ENCODE measurements at places on chromosomes 3 and 15.

GRCh38 chr15:71291723-71292122 is 176.5 kb downstream of the THSD4 start:
- no peaks in the 10 kb centered on the region for H3K27me3 ChIP-seq
- H3K36me3 ChIP-seq, result no peaks in the 10 kb centered on the region
- no peak overlapping the region for H3K27ac ChIP-seq

GRCh38 chr15:69953051-69953450 is 144.7 kb downstream of the TLE3 start:
- H3K27ac ChIP-seq, result no peak overlapping the region
- H3K4me1 ChIP-seq, result peaks cover 8% of the 10 kb centered on the region
- H3K27me3 ChIP-seq, result no peaks in the 10 kb centered on the region
- no peak for DNase-seq
- no peaks in the 10 kb centered on the region for H3K36me3 ChIP-seq

DNA sequence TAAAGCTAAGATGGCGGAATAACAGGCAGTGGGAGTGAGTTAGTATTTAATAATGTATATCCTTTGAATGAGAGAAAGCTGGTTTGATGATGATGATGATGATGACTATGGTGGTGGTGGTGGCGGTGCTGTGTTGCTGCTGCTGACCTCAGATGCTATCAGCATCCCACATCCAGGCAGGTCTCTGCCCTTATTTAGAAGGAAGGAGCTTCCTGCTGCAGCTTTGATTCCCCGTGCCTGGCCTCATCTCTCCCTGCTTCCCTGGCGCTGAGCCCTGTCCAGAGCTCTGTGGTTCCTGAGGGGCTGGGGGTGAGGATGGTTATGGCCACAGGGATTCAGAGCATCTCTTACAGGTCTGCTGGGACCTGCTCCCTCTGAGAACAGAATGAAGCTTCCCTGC is 73.1 kb downstream of the RAB11A start:
- no peak overlapping the region for H3K27ac ChIP-seq
- peaks cover 3% of the 10 kb centered on the region for H3K27me3 ChIP-seq
- H3K36me3 ChIP-seq, result no peaks in the 10 kb centered on the region
- no peaks in the 10 kb centered on the region for H3K4me1 ChIP-seq
- DNase-seq, result no peak

- H3K36me3 ChIP-seq, result peaks cover 21% of the 10 kb centered on the region
- no peaks in the 10 kb centered on the region for H3K27me3 ChIP-seq
- no peak for DNase-seq
- H3K4me1 ChIP-seq, result peaks cover 3% of the 10 kb centered on the region
Observed at GRCh38 chr3:134350861-134351311, 23.4 kb downstream of the AMOTL2 start.

DNA sequence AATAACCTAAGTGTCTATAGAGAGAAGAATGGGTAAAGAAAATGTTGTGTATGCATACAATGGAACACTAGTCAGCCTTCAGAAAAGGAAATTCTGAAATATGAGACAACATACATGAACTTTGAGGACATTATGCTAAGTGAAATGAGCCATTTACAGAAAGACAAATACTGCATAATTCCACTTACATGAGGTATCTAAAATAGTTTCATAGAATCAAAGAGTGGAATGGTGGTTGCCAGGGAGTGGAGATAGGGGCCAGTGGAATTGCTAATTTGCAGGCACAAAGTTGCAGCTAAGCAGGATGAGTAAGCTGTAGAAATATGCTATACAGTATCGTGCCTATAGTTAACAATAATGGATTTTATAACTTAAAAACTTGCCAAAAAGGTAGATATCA is 779.6 kb upstream of the ARPP21 start:
- peaks cover 20% of the 10 kb centered on the region for H3K4me1 ChIP-seq
- no peak overlapping the region for H3K4me3 ChIP-seq
- DNase-seq, result no peak
- no peak overlapping the region for H3K27ac ChIP-seq
- no peaks in the 10 kb centered on the region for H3K36me3 ChIP-seq
- H3K27me3 ChIP-seq, result no peaks in the 10 kb centered on the region

- no peaks in the 10 kb centered on the region for H3K36me3 ChIP-seq
- H3K27me3 ChIP-seq, result peaks cover 32% of the 10 kb centered on the region
- no peak overlapping the region for H3K27ac ChIP-seq
- peak; percentile 50 for DNase-seq
- H3K4me3 ChIP-seq, result peak overlapping the region; percentile 6
Observed at GRCh38 chr15:75785771-75786574, 57.3 kb upstream of the UBE2Q2 start.
